Activated CD4-positive, alpha-beta T cell treated with anti-CD3 and anti-CD28 coated beads, Interleukin-2, amount 50 U/mL, for 16 hours (primary cell): ENCODE measurements at places on chromosomes 5 and 9.

DNA sequence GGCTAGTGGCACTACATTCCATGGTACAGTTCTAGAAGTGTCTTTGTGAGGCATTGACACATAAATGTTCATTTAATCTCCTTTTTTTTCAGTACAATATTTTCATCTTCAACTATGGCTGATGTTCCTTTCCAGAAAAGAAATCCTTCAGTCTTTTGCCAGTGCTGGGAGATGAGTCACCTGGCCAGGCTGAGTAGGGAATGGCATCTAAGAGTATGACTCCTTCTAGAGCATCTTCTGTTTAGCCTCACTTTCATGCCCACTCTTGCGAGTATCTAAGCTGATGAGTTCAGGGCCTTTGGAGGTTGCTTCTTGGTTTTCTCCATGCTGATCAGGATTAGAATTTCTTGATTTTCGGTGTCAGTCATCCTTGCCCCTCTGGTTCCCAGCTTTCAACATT is 124.4 kb downstream of the SLC28A3 start:
- no peak for DNase-seq

GRCh38 chr5:14174230-14174636 is 31.1 kb downstream of the TRIO start:
- DNase-seq, result no peak

- no peak for DNase-seq
Observed at GRCh38 chr5:14086261-14086660, 56.9 kb upstream of the TRIO start.

DNA sequence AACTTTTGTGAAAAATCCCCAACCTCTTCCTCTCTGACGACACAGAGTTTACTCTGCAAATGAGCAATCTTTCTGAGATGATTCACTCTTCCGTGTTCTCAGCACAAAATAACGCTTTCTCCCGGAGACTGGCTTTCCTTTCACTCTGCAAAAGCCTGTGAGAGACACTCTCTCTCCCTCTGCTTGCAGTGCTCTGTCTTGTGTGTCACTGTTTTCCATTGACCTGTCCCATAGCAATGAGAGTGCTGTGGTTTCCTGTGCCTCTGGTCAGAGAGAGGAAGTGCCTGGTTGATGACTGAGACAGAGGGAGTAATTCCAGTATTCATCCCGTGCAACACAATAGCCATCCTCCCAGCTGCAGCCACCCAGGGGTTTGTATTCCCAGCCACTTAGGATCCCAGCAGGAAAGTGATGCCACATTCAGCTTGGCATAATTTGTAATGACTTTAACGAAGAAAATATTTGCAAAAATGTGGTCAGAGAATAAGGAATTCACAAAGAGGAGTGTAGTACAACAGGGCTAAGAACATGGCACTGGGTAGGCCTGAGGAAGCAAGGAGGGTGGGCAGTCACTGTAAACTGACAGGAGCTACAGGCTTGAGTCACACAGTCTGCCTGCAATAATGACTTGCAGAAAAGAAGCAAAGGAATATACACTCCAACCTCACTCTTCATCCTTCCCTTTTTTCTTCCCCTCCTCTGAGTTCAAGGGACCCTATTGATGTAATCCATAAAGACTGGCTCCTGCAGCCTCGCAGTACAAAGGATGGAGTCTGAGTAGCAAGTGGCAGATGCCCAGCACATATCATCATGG is 463.5 kb upstream of the RGMB start:
- peak; percentile 76 for DNase-seq

DNA sequence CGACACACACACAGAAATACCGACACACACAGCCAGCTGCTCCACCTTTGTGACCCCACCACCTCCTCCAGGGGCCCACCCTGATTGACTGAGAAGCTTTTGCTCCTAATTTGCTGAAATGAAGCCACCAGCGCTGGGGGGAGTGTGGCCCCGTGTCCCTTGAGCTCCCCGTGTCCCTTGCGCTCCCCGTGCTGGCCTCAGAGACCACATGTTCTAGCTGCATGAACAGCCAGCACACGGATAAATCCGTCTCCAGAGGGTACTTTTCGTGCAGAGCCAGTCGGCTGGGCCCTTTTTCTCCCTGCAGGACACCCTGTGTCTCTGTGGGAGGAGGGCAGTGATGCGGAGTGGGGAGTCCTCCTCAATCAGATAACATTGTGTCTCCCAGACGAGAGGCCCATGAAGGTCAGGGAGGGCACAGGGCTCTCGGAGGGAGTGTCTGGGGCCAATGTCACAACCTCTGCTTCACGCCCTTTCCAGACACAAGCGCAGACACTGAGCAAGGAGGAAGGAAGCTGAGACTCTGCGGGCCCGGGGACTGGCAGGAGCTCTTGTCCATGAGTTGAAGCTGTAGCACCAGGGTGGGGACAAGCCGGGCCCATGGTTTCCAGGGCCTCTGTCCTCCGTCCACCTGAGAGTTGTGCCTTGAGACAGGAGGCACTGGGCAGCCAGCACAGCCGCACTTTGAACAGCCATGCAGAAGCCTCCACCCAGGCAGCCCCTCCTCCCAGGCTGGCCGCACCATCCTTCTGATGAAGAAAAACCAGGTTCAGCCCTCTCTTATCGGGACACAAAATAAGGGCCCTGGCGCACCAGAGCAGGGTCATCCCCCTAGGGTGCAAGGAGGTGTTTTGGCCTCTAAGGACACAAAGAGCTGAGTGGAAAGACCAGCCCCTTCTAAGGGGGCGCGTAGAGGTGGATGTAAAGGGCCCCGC is 36.4 kb upstream of the SLC6A19 start:
- no peak for DNase-seq

DNA sequence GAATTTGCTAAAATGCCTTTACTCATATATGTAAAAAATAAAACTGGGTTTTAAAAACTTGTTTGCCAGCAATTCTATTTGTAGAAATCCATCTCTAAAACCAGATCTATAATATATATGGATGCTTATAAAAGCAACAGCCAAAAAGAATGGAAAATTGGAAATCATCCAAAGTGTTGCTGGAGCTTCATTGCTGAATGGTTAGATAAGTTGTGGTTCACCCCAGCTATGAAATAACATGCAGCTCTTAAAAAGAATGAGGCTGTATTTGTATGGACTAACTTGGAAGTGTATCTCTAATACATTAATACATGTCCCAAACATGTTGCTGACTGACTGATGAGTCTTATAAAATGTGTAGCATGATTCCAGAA is 76.2 kb downstream of the STK10 start:
- DNase-seq, result no peak

DNA sequence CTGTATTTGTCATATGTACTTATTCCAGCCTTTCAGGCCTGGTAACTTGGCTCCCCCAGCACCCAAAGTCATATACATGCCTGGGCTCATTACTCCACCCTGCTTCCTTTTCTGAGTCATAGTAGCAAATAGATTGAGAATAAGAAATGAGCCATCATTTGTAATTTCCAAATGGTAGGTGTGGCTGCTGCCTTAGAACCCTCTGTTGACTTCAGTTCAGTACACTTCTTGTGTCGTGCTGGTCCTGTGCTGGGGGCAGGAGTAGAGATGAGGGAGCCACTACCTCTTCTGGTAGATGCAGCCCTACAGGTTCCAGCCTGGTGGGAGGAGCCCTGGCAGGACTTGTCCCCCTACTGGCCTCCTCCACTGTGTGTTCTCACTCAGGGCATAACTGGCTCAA is 11.1 kb downstream of the GM2A start:
- peak; percentile 80 for DNase-seq

DNA sequence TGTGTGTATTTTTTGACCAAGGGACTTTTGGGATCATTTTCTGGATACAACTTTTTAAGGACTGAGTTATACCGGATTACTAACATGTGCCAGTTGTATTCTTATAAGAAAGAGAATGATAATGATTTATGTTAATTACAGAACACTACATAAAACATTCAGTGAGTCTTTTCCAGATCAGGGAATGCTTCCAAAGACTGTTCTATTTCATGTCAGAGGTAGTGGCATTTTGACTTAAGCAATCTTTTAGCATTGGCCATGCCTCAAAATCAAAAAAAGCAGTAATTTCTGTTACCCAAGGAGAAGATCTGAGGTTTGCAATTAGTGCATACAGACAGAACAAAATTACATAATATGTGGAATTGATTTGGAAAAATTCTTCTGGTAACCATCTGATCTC is 413.0 kb upstream of the CDH9 start:
- no peak for DNase-seq

GRCh38 chr9:35729700-35730485 is 2.1 kb downstream of the TLN1 start:
- peak; percentile 60 for DNase-seq

DNA sequence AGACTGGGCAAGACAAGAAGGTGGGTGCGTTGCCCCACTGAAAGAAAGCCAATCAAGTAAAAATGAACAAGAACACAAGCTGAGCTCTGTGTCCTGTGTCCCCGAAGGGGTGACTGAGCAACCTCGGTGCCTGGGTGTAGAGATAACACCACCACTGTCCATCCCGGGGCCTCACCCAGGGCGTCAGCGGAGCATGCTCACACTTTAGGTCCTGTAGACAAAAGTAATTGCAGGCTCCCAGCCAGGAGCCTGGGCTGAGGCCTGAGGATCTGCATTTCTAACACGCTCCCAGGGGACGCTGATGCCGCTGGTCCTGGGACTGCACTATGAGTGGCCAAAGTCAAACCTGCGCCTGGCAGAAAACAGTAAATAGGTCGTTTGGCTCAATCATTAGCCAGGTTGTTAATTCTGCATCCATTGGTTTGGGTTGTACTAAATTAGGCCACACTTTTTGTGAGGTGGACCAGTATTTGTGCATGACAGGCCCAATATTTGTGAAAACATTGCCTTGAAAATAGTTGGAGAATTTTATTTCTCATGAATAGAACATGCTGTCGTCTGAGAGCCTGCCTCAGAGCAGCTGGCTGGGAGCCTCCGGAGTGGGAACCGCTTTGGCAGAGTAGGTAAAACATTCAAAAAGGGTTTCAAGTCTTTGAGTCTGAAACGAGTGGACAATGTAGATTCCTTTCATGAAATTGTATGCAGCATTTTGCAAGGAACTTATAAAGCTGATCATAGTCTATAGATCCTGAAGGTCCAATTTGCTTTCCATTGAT is 38.3 kb downstream of the ANKRD33B start:
- no peak for DNase-seq

DNA sequence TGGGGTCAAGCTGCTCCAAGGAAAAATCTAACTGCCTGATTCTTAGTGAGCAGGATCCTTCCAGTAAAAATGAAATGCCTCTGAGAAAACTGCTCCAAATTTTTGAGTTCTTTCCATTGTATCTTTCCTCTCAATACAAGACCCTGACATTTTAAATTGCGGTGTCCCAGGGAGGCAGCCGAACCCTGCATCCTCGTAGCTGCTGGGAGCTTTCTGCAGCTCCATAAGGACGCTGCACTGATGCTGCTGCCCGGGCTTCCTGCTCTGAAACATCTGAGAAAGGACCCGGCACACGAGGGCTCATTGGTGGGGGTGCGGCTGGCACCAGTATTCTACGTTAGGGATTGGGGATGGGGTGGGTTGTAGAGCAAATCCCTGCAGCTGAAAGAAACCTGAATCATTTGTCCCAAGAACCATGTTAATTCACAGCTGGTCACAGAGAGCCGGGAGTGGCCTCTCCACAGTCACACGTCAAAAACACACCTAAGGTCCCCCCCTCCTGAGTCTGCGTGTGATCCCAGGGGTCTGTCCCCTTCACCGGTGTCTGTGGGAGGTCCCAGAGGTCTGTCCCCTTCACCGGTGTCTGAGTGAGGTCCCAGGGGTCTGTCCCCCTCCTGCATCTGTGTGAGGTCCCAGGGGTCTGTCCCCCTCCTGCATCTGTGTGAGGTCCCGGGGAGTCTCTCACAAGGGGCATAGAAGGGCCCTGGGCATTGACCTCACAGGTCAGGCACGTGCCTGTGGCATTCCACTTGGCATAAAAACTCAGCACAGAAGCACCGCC is 63.4 kb upstream of the ZNF354B start:
- no peak for DNase-seq

DNA sequence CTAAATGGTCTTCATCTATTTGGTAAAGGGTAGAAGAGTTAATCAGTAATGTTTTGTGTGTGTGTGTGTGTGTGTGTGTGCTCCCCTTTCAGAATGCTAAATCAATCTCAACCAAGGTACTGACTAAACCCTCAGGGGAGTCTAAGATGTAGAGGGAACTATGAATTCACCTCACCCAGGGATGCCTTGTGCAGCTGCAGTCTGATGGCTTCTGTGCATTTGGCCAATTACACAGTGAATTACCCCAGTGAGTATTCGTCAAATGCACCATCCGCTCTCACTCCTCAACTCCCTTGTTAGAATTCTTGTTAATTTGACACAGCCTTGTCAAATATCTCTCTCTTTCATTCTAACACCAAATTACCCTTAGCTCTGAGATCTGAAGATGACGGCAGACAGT is 234.6 kb downstream of the GABRB2 start:
- no peak for DNase-seq

DNA sequence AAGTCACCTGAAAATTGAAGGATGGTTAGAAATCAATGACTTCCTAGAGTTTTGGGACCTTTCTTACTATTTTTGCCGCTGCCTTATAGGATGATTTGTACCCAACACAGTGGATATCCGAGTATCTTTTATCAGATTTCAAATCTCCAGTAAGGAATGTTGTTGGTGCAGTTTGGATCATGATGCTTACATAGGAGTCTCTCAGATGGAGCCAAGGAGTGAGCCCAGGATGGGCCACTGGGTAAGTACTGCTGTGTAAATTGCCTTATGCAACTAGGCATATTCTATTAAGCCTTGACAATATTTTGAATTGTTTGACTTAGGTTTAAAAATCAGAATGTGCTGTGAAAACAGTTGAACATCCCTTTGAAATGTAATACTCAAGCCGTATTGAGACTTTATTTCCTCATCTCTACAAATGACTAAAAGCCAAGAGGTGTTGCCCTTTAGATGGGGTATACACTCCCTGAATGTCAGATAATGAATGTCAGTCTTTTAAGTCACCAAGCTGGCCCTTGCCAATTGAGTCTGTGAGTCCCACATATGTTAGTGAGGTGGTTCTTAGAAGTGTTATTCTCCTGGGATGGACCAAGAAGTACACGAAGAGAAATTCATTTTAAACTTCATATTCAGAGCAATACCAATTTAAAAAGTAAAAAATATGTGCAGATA is 271.8 kb upstream of the CTNND2 start:
- no peak for DNase-seq

GRCh38 chr5:124591583-124591982 is 154.9 kb downstream of the ZNF608 start:
- DNase-seq, result no peak

- DNase-seq, result no peak
Observed at GRCh38 chr5:148826739-148827070, 294 bp downstream of the ADRB2 start.
